Fibroblast of pulmonary artery (primary cell): ENCODE measurements at places on chromosomes 3 and 15.
A peak's percentile ranks its signal among the peaks of the same experiment; 100 is the strongest.

- no peak for DNase-seq
These were observed 205.0 kb downstream of the ADAMTSL3 start for GRCh38 chr15:83858820-83859505.

- no peak for DNase-seq
These were observed 7.7 kb upstream of the ACTC1 start for GRCh38 chr15:34802803-34803750.

- DNase-seq = no peak
These were observed 245.3 kb upstream of the ZPLD1 start for GRCh38 chr3:102189541-102189940.

GRCh38 chr3:50381383-50381782 is 22.1 kb upstream of the TMEM115 start:
- DNase-seq = no peak

- DNase-seq = peak; percentile 81
These were observed 83.6 kb downstream of the NCEH1 start for GRCh38 chr3:172627057-172627809.

DNA sequence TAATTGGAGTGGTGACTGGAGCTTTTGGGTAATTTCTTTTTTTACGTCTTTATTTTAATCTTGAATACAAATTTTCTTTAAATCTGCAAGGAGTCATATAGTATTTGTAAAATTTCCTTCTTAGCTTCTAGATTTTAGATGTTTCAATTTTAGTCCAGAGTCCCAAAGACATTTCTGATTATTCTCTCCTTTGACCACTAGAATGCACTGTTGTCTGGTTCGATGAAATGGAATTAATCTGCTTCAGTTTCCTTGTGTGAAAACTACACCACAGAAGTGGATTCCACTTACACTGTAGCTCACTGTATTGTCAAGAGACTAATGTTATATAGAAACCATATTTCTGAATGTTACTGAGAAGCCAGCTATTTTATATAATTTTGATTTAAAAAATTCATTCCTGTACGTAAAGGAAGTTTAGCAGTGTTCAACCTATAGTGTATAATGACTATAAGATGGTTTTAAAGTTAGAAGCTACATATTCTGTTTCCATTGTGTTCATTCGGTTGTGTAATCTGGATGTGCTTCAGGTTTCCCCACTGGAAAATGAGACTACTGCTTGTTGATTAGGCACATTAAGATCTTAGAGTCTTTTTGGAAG is 6.1 kb downstream of the GRAMD1C start:
- DNase-seq = peak; percentile 68

DNA sequence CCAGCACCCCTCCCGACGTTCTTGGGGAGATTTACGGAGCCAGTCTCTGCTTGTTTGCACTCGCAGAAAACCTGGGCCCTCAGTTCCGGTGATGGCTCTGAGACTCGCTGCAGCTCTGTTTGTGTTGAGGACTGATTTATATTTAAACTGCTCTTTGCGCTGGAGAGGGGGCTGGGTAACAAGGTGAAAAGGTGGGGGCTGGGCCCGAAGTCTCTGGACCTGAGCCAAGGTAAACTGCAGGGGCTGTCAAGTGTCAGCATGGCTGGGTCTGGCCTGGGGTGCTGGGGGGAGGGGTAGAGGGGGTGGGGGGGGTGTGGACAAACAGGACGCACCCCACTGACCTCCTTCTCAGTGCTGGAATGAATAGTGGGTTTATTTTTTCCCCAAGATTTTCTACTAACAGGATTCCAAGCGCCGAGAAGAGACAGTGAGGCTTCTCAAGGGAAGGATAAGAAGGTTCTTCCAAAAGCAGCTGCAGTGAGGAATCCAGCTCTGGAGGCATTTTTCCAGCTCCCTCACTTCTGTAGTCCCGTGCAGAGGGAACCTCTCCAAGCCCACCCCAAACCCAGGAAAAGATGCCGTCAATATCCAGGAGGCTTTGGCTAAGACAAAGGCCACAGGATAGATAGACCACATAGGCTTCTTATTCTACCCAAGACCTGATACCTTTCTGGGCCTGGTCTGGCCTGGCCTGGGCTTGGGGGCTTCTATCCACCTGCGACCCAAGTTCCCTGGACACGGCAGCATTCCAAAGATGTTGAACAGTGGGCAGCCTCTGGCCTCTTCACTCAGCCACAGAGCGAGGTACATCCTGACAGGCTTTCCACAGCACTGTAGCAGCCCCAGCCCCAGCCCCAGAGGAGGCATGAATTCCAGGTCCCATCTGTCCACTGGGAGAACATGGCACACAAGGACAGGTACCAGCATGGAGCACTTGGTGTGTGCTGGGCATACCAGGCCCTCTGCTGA is 938 bp upstream of the SLCO2A1 start:
- no peak for DNase-seq

DNA sequence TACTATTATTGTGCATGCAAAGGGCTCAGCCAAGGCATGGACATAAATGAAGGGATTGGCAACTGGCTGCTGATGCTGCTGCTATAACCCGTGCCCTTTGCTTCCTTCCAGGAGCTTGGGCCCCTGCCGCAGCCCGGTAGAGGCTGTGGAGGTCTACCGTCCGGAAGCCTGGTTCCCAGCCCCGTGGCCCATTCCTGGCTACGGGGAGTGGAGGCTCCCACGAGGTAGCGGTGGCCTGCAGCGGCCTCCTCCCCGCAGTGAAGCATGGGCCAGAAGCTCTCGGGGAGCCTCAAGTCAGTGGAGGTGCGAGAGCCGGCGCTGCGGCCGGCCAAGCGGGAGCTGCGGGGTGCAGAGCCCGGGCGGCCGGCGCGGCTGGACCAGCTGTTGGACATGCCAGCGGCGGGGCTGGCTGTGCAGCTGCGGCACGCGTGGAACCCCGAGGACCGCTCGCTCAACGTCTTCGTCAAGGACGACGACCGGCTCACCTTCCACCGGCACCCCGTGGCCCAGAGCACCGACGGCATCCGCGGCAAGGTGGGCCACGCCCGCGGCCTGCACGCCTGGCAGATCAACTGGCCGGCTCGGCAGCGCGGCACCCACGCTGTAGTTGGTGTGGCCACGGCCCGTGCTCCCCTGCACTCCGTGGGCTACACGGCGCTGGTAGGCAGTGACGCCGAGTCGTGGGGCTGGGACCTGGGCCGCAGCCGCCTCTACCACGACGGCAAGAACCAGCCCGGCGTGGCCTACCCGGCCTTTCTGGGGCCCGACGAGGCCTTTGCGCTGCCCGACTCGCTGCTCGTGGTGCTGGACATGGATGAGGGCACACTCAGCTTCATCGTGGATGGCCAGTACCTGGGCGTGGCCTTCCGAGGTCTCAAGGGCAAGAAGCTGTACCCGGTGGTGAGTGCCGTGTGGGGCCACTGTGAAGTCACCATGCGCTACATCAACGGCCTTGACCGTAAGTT is 15.0 kb downstream of the SPSB4 start:
- no peak for DNase-seq

- DNase-seq = no peak
These were observed 155.1 kb upstream of the FRMD4B start for GRCh38 chr3:69540706-69541581.
